ENCODE measurements at places on chromosomes 6 and 20. TPM values are rescaled to one million over a fixed set of nuclear protein-coding genes. Genes with fewer than 3 reads are reported as not detected.

DNA sequence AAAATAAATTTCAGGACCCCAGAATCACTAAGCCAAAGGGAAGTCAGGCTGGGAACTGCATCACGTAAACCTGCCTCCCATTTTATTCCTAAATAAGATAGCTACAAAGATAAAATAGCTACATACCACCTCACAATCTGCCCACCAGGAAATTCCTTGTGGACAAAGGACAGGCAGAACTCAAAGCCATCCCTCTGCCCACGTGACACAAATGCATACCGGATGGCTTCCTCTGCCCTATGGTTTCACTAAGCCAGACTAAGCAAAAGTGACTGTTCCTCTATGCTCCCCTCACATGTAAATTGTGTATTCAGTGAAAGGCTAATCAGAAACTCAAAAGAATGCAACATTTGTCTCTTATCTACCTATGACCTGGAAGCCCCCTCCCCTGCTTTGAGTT, 15.0 kb downstream of the MBOAT1 start:
- DNase-seq: no peak

- DNase-seq: no peak
Observed at GRCh38 chr6:33211136-33211535, 2.8 kb downstream of the RING1 start.

DNA sequence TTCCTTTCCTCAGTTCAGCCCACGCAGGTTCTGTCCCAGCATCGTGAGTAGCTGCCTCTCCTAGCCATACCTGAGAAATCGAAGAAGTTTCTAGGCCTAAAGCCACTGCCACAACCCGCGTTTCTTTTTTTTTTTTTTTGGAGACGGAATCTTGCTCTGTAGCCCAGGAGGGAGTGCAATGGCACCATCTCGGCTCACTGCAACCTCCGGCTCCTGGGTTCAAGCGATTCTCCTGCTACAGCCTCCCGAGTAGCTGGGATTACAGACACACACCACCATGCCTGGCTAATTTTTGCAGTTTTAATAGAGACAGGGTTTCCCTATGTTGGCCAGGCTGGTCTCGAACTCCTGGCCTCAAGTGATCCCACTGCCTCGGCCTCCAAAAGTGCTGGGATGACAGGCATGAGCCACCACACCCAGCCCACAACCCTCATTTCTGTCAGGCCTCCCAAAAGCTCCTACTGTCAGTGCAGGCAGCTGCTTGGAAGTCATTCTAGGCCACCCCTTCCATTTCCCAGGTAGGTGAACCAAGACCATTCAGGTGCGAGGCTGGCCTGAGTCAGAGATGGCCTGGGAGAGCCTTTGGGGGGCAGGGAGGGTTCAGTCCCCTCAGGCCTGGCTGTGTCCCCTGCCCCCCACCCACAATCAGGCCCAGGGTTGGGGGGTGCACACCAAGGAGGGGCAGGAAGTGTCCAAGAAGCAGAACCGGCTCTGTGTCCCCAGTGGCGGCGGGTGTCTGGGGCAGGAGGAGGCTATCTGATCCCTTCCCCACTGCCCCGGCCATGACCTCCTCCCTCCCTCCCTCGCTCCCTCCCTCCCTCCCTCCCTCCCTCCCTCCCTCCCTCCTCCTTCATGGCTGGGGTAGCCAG, 47.2 kb downstream of the NOL4L start:
- DNase-seq: no peak

DNA sequence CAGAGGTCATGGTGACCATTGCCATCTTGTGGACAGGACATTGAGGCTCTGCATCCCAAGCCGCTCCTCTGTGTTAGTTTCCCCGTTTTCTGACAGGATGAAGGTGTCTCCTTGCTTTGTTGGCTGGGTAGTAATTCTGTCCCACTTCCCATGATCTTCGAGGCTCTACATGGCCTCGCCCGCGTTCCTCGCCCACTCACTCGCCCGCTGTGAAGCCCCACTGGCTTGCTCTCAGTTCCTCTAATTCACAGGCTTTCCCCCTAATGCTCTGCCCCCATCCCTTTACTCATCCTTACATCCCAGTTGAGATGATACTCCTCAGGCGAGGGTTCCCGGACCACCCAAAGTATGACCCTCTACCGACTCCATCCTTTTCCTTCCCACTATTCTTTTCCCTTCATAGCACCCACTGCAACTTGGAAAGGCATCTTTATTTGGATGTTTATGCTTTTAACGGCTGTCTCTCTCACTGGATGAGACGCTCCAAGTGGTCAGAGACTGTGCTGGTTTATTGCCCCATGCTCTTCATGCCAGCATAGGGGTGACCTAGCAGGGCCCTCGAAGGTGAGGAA, 511 bp upstream of the SLC35B2 start:
- no peak for DNase-seq

DNA sequence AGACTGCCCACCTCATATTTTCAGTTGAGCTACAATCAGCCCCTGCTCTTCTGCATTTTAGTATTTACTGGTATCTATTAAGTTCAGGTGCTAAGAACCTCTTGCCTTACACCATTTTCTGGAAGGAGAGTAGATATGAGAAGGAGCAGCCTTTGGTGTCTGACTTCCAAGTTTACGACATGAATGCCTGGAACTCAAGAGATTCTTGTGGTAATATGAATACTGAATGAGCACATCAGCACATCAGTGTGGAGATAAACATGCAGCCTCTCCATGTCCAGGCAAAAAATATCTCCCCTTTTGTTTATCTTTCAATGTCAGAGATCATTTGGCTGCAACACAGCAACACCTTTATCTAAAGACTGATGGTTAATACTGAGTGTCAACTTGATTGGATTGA, 65.8 kb upstream of the THEMIS start:
- DNase-seq: no peak

DNA sequence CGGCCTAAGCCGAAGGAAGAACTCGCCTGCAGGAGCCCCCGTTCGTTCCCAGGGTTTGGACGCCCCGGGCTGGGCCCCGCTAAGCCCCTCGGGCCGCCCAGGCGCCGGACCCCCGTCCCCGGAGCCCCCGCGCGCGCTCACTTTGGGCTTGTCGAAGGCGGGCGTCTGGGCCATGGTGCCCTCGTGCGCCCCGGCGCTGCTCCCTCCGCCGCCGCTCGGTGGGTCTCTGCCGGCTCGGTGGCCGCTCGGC, 140 bp downstream of the ADA start:
- no peak for DNase-seq

GRCh38 chr6:150139533-150139932, 3.3 kb upstream of the PPP1R14C start:
- DNase-seq: no peak

The C6orf52 gene
- polyA plus RNA-seq: 1.7 TPM

The FAM83C gene
- not detected for polyA plus RNA-seq

The CDH22 gene
- polyA plus RNA-seq: 0.04 TPM

The SYCP2 gene
- 8.4 TPM for polyA plus RNA-seq

The MLIP gene
- 1.8 TPM for polyA plus RNA-seq

The MUCL3 gene
- 0.22 TPM for polyA plus RNA-seq
